Muscle of leg (tissue), 16 donors: ENCODE measurements at places on chromosomes 5 and 9. TPM values are rescaled to one million over a fixed set of nuclear protein-coding genes. Genes with fewer than 3 reads are reported as not detected.

GRCh38 chr5:73151766-73152410 lies 21.1 kb upstream of the TMEM174 start:
- peak; percentile 5 for DNase-seq

Gene PCAT7
- 0.13 TPM for total RNA-seq

- DNase-seq, result no peak
Observed at GRCh38 chr5:109316634-109317033, 93.1 kb downstream of the PJA2 start.

- DNase-seq, result peak; percentile 93
Observed at GRCh38 chr9:76610011-76610352, 151.0 kb downstream of the GCNT1 start.

Gene LCNL1
- 0.53 TPM for total RNA-seq

DNA sequence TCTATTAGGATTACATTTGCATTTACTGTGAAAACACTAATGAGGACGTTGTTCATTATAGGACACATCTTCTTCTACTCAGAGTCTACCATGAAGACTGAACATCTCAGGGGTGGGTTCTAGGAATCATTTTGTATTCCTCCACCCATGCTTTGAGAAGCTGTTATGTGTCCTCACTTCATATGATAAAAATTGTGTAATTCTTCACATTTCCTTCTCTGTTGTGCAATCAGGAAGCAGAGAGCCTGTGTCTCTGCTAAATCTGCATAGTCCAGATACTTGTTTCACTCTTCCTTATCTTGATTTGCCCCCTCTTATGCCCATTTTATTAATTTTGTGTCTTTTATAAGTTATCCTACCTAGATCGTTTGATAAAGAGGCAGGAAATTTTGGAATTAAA lies 97.8 kb upstream of the IQGAP2 start:
- DNase-seq, result peak; percentile 52

Gene CAVIN4
- total RNA-seq, result 182 TPM

- no peak for DNase-seq
Observed at GRCh38 chr5:175685701-175686350, 28.0 kb downstream of the HRH2 start.

- DNase-seq, result no peak
Observed at GRCh38 chr5:141483902-141484301, 928 bp upstream of the PCDHGC4 start.

- DNase-seq, result no peak
Observed at GRCh38 chr5:76482984-76483383, 79.9 kb downstream of the IQGAP2 start.

DNA sequence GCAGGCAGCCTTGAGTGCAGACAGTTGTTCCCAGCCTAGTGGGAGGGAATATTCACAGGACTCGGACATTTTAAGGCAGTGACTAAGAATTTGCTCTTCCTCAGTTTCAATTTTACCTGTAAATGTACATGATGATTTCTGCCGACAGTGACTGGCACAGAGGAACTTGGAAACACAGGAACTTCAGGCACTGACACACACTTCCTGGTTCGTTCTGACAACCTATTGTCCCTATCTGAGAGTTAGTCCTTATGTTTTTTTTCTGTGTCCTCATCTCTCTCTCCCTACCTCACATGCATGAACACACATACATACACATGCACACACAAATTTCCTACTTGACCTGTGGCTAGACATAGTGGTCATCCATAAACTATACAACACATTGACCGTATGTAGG lies 89.4 kb upstream of the CD180 start:
- no peak for DNase-seq

Gene DND1
- total RNA-seq, result 0.31 TPM
